ENCODE measurements at places on chromosomes 3 and 15.

DNA sequence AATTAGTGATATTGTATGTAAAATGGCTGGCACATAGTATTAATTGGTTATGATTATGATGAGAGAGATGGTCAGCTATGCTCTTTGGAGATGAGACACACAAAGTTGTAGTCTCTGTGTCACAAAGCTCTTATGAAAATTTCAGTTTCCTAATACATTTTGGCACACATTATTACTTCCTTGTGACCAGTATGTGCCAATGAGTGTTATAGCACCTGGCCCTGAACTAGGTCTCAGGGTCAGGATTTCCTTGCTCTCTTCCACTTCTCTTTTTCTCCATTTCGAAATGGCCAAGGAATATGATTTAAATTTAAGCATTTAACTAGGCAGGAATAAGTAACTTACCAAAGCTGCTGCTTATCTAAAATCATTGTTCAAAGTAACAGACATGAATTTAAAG lies 28.0 kb downstream of the TIPARP start:
- DNase-seq: no peak

GRCh38 chr3:152271501-152272236 lies 2.9 kb downstream of the MBNL1 start:
- DNase-seq: no peak

GRCh38 chr3:33438881-33439545 lies 1.2 kb downstream of the UBP1 start:
- peak; percentile 24 for DNase-seq

GRCh38 chr3:146218880-146219866 lies 31.7 kb downstream of the PLSCR4 start:
- DNase-seq: peak; percentile 32

DNA sequence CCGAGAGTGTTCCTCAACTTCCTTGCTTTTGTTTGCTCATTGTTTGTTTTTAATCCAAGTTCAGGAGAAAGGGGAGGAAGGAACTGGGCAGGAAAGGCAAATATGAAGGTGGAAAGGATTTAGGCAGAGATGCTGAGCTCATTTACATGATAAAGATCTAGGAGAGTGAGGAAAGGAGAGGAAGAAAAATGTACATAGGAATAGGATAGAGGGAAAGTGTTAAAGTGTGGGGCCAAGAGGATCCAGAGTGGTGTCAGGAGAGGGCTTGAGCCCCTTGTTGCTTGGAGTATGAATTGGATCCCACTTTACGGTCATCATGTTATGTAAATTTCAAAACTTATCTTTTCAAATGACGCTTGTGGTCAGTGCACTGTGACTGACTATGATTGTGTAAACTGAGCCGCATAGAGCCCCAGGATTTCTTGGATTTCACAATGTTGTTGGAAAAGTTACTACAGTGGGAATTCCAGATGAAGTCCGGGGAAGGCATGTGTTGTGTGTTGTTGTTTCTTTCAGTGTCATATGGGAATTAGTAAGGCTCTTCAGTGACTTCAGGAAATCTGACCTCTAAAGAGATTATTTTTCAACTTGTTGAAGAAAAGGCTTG lies 15.0 kb upstream of the PLD1 start:
- peak; percentile 88 for DNase-seq

- DNase-seq: no peak
Observed at GRCh38 chr3:127108796-127109195, 84.1 kb upstream of the PRR23E start.

DNA sequence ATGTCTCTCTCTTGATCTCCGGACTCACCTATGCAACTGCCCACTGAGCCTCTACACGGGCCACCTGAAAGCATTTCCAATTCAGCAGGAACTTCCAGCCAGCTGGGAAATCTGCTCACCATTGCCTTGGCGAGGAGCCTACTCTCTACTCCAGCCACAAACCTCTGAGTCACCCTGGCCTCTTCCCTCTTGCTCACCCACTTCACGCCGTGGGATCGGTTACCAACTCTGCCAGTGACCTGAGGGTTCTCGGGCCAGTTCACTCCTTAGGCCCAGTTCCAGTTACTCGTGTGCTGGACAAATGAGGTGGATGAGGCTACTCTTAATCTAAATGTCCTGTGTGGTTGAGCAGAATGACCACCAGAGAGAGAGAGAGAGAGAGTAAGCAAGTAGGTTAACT lies 70.1 kb downstream of the CEMIP start:
- DNase-seq: peak; percentile 91

GRCh38 chr3:4163011-4163410 lies 140.2 kb upstream of the SETMAR start:
- DNase-seq: no peak

DNA sequence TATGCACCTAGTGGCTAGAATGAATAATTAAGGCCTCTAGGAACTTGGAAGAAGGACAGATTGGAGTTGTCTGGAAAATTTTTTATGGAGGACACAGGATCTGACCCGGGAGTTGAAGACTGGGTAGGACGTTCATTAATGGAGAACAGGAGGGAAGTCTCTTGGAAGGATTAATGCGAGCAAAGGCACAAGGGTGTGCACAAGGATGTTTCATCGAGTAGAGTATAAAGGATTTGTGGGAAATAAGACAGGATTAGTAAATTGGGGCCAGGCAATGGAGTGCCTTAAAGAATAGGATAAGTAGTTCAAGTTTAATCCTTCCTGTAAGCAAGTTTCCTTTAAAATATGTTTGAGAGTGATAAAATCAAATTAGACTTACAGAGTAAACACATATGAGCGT lies 14.6 kb downstream of the LMOD3 start:
- no peak for DNase-seq

- peak; percentile 18 for DNase-seq
Observed at GRCh38 chr3:143016321-143016972, 15.1 kb downstream of the U2SURP start.

DNA sequence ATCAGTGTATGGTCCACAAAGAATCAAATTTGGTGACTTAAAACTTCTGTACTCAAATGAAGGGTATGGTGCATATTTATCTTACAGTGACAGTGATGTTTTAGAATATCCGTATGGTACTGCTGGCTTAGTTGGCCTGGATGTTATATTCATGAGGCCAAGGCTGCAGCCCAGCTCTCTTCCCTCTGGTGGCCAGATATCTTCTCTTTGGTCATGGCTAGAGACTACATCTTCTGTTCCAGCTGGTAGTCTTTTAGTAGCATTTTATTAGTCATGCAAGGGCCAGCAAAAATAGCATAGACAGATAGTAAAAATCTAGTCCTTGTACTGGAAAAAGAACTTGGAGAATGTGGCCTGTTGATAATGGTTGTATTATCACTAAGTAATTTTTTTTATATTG lies 124.0 kb upstream of the ROPN1 start:
- no peak for DNase-seq

DNA sequence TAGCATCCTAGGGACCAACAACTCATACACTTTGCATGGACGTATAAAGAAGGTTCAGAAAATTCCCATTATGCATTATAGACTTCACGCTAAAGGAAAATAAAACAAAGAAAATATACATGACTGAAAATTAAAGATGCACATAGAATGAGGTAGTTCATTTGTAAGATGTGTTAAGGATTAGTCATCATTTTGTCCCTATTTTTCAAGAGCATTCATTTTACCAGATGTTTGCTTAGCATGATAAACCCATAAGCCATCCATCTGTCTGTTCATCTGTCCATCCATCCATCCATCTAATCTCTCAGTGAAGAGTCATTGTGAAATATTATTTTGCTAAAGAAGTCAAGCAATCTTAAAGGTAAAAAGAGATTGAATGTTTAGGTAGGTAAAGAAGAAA lies 80.3 kb downstream of the TFG start:
- DNase-seq: peak; percentile 55

GRCh38 chr15:23467110-23467600 lies 20.1 kb upstream of the GOLGA6L2 start:
- DNase-seq: no peak

DNA sequence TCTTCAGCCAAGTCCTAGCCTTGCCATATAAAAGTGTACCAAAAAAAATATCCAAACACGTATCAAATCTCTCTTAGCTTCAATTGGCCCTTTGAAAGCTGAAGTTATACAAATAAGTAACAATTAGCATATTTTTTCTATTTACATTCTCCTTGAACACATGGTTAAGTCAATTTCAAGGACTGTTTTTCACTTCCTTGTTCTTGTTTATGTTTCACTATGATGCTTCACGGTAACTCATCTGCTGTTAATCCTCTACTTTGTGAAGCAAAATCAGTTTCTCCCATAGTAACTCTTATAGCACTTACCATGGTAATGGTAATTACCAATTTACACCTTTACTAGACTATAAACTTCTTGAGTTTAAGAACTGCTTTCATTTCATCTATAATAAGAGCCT lies 10.6 kb upstream of the SPRED1 start:
- DNase-seq: no peak

DNA sequence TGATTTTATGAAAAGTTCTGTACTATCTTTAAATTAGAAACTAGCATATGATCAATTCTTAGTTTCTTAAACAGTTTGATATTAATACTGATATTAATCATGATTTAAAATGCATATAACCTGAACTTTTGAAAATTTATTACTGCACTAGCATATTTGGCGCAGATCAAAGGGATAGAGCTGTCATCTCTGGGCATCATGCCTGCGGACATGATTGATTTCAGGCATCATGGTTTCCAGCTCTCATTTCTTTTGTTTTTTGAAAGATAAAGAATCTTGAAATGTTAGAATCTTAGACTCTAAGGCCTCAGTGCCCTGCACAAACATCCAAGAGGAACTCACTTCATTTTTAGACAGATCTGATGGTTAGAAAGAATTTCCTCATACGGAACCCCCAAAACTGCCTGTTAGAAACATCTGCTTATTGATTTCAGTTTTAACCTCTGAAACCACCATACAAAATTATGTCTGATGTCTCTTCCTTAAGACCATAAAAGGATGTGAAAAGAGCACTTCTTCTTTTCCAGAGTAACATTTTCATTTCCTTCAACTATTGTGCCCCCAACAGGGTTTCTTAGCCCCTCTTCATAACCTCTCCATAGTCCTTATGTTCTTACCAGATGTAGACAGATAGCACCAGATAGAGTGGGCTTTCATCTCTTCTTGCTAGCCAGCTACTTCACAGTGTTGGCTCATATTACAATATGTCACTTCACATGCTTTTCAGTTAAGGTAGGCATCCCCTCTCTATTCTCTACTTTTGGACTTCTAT lies 110.8 kb downstream of the BBX start:
- no peak for DNase-seq

- DNase-seq: no peak
Observed at GRCh38 chr15:26038693-26039092, 175.6 kb upstream of the ATP10A start.

- peak; percentile 27 for DNase-seq
Observed at GRCh38 chr3:157499342-157499963, 3.8 kb downstream of the VEPH1 start.
